ENCODE measurements at places on chromosomes 7 and 10. TPM values are rescaled to one million over a fixed set of nuclear protein-coding genes. Genes with fewer than 3 reads are reported as not detected.
A peak's percentile ranks its signal among the peaks of the same experiment; 100 is the strongest.

C10orf67 gene
- 0.39 TPM for total RNA-seq

BHLHA15 gene
- total RNA-seq: 0.65 TPM

SOSTDC1 gene
- total RNA-seq: not detected

GRCh38 chr7:151115121-151115835 is 29.0 kb downstream of the AGAP3 start:
- peak; percentile 57 for DNase-seq

DNA sequence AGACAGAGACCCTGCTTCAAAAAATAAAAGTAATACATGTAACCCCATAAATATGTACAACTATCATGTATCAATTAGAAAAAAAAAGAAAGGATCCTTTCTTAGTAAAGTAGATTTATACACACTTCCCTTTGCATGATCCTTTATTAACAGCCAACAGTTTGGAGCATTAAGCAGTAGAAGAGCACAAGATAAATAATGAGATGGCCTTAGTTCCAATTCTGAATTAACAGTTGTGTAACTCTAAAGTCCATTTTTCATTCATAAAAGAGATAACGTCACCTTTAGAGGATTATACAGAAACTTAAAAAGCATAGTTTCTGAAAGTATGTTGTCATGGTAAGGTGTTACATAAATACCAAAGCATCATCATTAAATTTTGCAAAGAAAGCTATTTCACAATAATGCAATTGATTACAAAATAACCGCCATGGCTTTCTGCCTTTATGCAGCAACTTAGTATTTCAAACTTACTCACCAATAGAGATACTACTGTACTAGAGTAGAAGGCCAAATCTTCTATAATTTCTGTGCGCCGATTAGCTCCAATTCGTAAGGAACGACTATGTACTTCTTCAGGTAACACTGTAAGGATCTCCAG is 40.3 kb downstream of the TNPO3 start:
- DNase-seq: no peak

- no peak for DNase-seq
Measured at GRCh38 chr7:27244488-27245123, 2.0 kb downstream of the EVX1 start.

DNA sequence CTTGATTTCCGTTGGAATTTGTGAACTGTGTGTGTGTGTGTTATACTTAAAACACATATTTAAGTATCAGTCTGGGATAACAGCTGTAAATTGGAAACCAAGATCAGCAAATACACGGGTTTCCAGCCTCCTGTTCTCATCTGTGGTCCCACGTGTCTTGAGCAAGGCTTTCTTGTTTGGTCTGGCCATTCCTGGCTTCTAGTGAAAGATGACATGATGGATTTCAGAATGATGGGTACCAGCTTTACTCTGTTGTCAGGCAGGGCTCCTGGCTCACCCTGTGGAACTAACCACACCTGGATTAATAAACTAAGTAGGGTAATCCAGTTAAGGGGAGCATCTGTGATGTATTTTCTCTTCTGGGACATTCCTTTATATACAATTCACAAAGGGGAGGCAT is 346.2 kb upstream of the AOAH start:
- no peak for DNase-seq

GRCh38 chr10:561721-562120 is 127.7 kb downstream of the DIP2C start:
- no peak for DNase-seq

GRCh38 chr7:87816389-87816788 is 59.8 kb downstream of the SLC25A40 start:
- no peak for DNase-seq

GRCh38 chr7:148026713-148027112 is 563.9 kb upstream of the C7orf33 start:
- no peak for DNase-seq

DNA sequence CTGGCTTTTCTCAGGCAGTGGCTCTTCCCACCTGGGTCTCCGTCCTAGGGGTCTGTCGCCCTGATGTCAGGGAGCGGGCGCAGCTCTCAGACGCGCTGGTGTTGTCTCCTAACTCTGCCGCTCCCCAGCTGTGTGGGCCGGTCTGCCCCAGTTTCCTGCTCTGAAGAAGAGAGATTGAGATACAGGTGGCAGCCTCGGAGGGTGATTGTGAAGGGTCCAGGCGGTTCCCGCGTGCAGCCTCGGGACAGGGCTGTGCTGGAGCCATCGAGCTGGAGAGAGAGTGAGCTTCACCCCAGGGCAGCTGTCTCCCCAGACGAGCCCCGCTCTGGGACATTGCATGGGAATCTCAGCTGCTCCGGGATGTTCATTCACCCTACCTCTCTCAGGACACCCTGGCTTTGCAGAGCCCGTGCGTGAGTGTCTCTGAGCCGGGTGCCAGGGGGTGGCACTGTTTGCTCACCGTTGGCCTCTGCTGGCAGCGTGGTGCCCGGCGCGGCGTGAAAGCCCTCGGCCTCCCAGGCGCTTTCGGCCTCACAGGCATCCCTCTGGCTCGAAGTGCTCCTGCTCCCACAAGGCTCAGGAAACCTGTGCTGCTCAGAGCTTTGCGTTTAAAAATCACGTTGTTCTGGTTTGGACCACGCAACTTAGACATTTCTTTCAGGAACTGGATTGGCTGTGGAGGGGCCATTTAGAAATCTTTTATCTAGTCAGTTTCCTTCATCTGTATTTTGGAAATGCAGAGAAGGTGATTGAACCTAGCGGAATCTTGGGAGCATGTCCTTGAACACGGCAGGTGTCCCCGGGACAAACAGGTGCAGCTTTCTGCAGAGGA is 33.8 kb upstream of the ZFAND2A start:
- DNase-seq: peak; percentile 51

- DNase-seq: no peak
Measured at GRCh38 chr10:44847110-44847509, 64.0 kb upstream of the TMEM72 start.

GRCh38 chr7:1587738-1588137 is 17.9 kb upstream of the PSMG3 start:
- no peak for DNase-seq

- DNase-seq: no peak
Measured at GRCh38 chr10:69181433-69181832, 1.4 kb downstream of the SUPV3L1 start.

DNA sequence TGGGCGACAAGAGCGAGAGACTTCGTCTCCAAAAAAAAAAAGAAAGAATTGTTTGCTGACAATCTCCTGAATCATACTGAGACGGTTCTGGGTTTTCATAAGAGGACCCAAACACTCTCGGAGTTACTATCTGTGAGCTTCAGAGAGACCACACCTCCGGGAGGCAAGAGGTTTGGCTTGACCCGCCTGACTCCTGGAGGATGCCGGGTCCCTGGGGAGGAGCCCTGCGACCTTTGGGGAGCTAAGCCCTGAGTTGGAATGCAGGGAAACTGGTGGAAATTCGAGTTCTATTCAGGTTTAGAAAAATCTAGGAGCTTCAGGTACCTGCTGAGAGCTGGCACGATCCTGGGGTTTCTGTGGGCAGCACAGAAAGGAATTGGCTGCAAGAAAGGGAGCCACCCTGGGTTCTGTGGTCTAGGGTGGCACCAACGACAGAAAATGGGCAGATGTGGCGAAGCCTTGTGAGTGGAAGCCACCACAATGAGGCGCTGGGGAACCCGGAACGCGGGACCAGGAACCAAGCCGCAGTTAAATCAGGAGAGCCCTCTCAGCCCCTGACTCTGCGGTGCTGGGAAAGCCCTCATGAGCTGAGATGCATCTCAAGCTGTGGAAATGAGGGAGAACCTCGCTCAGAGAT is 21.9 kb upstream of the GATAD1 start:
- DNase-seq: peak; percentile 20

- DNase-seq: no peak
Measured at GRCh38 chr7:141132671-141133070, 58.8 kb downstream of the TMEM178B start.

Data from activated T-cell treated with anti-CD3 and anti-CD28 coated beads, Interleukin-2, amount 50 U/mL, for 72 hours (primary cell).